ENCODE measurements at places on chromosomes 1 and 21.

DNA sequence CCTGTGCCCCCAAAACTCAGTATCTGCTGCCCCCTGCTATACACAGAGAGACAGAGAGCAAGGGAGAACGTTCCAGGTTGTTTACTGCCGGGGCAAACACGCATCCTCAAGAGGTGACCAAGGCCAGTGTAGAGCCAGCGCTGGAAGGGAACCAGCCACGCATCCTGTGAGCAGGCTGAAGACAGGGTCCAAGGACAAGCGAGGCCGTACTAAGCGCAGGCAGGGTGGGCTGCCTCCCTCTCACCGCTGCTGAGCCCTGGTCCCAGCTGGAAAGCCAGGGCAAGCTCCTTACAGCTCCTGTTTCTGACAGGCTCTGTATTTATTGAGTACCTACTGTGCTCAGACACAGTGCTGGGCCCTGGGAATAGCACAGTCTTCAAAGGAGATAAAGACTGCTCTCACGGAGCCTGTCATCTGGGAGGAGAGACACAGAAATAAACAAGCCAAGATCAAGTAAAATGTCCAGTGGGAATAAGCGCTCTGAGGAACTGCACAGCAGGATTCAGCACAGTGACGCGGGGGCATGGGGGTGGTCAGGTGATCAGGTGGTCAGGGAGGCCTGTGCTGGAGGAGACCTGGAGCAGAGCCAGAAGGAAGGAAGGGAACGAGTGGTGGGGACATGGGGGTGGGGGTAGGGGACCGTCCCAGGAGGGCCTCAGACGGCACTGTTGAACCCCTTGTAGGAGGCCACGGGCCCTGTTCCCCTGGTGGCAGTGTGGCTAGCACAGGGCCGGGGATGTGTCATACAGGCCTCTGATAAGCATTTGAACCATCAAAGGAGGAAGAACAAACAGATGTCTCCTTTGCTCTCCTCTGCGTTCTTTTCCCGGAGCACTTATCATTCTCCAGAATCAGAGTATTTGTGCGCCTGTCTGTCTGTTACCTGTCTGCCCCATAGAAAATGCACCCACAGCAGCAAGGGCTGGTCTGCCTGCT lies 37.8 kb upstream of the EFHD2 start:
- no peak for DNase-seq

DNA sequence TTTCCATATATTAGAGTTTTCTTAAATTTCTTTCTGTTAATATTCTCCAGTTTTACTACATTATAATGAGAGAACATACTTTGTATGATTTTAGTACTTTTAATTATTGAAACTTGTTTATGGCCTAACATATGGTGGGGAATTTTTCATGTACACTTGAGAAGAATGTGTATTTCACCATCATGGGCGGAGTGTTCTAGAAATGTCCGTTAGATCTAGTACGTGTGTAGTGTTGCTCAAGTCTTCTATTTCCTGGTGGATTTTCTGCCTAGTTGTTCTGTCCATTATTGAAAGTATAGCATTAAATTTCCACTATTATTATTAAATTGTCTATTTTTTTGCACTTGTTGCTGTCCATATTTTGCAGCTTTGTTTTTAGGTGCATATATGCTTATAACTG lies 64.0 kb upstream of the RGS21 start:
- peak; percentile 6 for DNase-seq

DNA sequence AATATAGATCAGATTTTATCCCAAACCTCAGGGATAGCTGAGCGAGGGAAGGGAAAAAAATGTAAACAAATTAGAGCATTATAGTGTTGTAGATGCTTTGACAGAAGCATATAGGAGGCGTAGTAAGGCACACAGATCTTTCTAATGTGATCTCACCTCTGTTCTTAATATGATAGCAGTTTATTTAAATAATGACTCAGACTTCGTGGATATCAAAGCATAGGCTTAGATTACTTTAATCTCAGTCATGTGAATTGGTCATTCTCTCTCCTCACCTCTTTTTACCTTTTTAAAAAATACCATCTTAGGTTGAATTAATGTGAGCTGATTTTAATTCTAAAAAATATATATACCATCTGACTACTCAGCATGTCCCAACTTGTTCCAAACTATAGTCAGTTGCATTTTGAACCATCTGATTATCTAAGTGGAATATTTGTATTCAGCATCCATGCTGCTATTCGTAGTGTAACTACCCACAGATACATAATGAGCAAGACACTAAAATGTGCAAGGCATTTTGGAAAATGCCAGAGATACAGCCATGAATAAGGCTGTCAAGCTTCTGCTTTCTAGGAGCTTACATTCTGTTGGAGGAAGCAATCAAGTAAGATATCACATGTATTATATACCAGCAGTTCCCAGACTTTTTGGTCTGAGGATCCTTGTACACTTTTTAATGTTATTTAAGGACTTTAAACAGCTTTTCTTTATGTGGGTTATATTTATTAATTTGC lies 76.7 kb downstream of the OSBPL9 start:
- DNase-seq: no peak

GRCh38 chr1:157829711-157830110 lies 9.8 kb upstream of the FCRL1 start:
- DNase-seq: peak; percentile 13

DNA sequence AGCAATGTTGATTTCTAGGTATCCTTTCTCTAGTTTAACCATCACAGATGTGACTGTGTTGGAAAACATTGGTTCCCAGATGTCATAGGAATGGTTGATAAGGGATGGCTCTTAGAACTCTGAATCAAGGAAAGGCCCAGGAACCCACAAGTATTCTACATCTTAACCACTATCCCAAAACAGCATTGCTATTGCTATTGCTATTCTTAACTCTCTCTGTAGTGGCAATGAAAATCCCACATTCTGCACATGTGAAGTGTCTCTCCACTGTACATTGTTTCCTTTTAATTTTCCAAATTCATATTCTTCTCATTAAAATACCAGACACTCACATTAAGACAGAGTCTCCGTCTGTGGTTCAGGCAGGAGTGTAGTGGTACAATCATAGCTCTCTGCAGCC lies 420.4 kb upstream of the RUNX1 start:
- no peak for DNase-seq

- DNase-seq: peak; percentile 39
Observed at GRCh38 chr1:202009326-202010179, 834 bp upstream of the ELF3 start.

GRCh38 chr1:19717467-19717866 lies 52.8 kb downstream of the HTR6 start:
- no peak for DNase-seq

DNA sequence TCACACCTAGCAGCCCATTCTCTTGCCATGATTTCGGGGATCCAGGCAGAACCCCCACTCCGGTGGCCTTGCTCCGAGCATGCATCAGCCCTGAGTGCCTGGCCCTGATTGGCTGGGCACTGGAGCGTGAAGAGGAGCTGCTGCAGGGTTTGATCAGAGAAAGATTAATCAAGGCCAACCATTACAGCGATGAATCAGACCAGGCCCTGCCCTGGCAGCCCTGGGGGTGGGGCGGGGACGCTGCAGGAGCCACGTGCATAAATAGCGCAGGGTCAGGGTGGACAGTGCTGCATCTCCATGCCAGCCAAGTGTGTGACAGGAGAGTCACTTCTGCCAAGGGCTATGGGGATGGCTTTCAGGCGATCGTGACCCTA lies 3.4 kb upstream of the FAM131C start:
- DNase-seq: no peak

GRCh38 chr21:46661642-46662366 lies 26.3 kb downstream of the PRMT2 start:
- no peak for DNase-seq

DNA sequence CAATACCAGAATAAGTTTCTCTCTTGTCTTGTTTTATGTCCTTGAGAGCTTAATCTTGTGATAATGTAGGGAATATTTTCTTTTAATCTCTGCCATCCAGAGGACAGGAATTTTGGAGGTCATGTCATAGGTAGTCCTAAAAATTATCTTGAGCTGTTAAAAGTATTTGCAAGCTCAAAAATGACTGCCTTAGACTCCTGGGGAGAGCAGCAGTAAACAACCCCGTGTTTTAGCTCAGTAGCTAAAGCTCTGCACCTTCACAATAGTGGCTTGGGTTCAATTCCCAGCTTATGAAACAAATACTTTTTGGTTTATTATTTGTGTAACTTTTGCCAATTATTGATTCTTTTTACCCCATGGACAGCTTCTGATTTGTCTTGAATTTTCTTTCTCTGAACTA lies 99.4 kb upstream of the OLFM3 start:
- no peak for DNase-seq

GRCh38 chr1:206960676-206961386 lies 9.4 kb downstream of the FCAMR start:
- no peak for DNase-seq

DNA sequence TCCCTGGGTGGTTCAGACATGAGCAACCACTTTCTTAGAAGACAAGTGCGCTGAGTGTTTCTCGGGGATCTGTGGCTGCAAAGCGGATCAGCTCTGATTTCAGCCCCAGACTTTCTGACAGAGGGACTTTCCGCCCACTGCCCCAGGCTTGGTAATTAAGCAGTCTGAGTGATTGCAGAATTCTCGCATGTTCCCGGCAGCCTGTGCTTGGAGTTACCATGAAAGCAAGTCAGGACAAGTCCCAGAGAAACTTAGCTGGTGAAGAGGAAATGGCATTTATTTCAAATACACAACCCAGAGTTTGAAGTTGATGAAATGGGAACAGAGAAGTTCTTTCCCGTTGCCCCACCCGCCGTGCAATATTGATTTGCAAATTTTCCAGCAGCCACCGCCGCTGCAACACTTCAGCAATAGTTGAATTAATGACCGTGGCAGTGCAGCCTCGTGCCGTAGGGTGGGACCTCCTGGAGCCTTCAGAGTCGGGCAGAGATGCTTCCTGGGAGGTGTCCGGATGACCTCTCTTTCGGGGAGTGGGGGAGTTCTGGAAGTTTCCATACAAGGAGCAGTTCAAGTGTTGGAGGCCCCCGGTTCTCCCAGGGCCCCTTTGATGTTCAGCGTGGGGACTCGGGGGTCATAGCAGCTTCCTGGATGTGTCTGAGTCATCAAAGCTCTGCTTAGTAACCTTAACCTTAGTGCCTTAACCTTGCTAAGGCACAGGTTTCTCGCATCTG lies 134.7 kb downstream of the KAZN start:
- peak; percentile 37 for DNase-seq

DNA sequence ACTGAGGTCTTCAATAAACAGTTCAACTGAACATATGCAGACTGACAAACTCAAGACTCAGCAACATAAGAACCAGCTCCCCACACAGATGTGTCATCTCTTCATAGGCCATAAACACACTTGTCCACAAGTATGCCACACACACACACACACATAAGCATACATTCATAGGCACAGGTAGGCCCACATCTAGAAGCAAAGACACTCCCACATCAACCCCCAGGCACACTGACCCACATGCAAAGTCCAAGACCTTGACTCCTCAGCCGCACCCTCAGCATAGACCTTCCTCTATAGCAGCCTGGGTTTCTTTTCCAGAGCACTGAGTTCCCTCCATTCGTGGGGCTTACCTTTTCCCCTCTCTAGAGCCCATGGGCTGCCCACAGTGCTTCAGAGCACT lies 1.4 kb downstream of the LAD1 start:
- DNase-seq: no peak

DNA sequence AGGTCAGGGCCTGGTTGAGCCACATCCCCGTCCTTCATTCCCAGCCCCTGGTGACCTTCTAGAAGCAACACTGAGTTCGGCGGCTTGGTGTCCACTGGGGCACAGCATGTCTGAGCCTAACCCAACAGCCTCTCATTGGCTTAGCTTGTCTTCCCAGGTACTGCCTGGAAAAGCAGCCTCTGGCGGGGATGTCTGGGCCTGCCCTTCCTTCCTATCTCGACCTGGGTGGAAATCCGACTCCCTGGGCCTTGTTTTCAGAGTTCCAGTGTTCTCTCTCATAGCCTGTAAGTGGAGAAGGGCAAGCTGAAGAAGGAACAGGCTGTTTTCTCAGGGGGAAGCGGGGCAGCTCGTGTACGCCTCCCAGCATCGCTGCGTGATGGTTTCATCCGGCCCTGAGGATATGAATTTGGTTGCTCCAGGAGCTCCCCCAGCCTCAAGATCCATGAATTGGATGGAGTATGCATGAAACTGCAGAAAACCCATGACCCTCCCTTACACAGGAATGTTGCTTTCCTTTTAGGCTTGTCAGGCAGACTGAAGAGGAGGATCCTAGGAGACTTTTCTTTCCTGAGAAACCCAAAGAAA lies 116.5 kb upstream of the IRF2BP2 start:
- no peak for DNase-seq

DNA sequence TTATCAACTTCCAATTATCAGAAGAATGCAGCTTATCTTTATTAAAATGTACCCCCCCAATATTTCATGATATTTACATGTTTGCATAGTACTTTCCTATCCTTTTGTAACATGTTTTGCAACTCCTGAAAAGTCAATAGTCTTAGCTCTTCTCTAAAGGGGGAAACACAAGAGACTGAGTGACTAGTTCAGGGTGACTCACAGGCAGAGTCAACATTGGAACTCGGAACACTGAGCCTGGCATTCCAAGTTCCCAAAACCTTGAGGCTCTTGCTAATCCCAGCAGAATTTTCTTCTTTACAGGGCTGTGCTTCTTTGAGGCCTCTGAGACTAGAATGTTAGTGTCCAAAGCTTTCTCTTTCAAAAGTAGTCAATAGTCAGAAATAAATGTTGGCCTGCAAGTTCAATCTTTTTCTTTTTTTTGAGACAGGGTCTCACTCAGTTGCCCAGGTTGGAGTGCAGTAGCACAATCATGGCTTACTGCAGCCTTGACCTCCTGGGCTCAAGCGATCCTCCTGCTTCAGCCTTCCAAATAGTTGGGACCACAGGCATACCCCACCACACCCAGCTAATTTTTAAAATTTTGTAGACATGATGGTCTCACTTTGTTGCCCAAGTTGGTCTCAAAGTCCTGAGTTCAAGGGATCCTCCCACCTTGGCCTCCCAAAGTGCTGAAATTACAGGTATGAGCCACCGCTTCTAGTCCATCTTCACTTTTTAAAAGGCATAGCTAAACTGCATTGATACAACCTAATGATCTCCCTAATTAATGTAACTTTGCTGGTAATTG lies 37.5 kb downstream of the ZNF281 start:
- DNase-seq: no peak

GRCh38 chr1:9269721-9270120 lies 23.0 kb upstream of the SPSB1 start:
- no peak for DNase-seq

- DNase-seq: no peak
Observed at GRCh38 chr1:234692966-234693580, 83.1 kb upstream of the IRF2BP2 start.

GRCh38 chr1:1540090-1540817 lies at the start of gene TMEM240:
Gene TMEM240, minus strand, starts transcription at chr1:1540624. Its CDS starts 278 bp downstream, at chr1:1540346.
- no peak for DNase-seq

- DNase-seq: no peak
Observed at GRCh38 chr21:28615276-28615675, 377.4 kb downstream of the LTN1 start.
